ENCODE measurements at places on chromosomes 16 and 17.

DNA sequence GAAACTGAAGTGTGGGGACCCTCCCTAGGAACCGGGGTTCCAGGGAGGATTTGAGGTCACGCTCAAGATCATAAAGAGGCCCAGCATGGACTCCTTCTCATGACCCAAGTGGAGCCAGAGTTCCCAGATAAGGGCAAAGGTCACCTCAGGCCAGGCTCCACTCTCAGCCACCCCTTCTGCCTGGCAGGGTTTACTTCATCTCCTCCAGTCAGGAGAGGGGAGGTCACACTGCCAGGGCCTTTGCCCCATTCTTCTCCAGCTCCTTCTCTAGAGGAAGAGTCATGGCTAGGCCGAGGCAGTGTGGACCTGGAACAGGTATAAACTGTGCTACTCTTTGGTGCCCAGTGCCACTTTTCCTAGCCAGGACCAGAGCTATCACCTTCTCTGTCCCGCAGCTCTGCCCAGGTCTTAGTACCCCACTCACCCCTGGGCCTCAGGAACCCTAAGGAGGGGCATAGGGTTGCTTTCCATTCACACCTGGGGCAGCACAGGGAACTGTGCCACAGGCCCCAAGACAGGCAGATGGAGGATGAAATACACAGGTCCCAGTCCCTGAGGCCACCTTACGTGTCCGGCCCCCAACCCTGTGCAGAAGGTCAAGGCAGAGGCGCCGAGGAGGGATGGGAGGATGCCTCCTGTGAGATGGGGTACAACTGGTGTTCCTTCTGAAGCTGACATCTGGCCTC lies 879 bp upstream of the ACSF2 start:
- no peak for DNase-seq

DNA sequence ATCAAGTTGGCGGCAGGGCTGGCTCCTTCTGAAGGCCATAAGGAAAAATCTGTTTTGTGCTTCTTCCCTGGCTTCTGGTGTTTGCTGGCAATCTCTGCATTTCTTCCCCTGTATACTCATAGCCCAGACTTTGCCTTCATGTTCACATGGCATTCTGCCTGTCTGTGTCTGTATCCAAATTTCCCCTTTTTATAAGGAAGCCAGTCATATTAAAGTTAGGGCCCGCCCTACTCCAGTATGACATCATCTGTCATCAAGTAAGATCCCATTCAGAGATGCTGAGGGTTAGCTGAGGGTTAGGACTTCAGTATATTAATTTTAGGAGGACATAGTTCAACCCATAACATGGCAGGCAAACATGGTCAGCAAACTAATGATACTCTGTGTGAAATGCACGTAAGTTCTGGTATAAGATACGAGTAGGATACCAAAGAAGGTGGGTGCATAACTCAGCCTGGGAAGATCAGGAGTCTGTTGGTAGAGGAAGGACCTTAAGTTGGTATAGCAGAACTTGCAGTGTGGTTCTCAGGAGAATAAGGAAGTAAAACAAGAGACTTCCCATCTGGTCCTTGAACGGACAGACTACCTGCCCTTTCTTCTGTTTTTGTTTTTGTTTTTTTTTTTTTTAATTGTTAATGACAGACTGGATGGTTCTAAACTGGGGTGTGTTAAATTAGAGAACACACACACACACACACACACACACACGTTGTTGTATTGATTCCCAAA lies 13.9 kb downstream of the MAP2K6 start:
- no peak for DNase-seq

DNA sequence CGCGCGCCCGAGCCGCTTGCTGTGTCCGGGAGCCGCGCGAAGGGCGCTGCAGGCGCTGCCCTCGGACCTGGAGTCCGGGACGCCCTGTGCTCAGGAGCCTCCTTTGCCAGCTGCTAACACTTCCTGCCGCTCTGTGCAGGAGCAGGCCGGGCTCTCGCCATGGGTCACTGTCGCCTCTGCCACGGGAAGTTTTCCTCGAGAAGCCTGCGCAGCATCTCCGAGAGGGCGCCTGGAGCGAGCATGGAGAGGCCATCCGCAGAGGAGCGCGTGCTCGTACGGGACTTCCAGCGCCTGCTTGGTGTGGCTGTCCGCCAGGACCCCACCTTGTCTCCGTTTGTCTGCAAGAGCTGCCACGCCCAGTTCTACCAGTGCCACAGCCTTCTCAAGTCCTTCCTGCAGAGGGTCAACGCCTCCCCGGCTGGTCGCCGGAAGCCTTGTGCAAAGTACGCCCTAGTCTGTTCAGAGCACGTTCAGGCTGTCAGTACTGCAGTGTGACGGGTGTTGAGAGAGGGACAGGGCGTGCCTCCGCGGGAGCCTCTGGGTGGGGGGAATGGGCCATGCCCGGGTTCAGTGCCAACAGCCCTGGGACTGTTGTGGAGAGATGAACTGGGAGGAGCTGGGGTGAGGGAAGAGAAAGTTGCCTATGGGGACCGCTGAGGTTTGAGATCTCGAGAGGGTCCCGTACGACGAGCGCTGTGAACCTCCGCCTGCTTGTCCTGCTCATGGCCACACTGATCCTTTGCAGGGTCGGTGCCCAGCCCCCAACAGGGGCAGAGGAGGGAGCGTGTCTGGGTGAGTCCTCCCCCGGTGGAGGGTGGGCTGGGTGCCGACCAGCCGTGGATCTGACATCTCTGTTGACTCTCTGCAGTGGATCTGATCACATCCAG lies 1.3 kb downstream of the ZNF276 start:
- DNase-seq, result no peak

DNA sequence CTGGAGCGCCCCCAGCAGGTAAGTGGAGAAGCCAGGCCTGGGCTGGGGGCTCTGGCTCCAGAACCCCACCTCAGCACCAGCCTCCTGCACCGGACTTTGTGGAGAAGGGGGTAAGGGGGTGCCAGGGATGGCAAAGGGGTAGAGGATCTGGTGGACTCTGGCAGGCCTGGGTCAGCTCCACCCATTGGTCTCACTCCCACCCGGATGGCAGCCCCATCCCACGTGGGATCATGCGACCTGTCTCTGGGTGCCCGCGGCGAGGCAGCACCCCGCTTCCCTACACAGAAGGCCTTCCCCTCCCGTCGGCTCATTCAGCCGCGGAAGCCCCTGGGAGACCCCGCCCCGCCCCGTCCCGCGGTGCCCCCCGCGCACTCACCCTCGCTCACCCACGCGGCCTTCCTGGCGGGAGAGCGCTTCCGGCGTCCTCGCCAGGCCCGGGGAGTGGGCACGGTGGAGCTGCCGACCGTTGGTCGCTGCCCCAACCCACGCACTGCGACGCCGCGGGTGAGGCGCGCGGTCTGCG lies 498 bp upstream of the PLEKHG4 start:
- no peak for DNase-seq

GRCh38 chr17:28950017-28950751 lies 1.1 kb downstream of the PHF12 start:
- no peak for DNase-seq

GRCh38 chr16:82182266-82183003 lies 12.4 kb upstream of the MPHOSPH6 start:
- DNase-seq, result no peak

DNA sequence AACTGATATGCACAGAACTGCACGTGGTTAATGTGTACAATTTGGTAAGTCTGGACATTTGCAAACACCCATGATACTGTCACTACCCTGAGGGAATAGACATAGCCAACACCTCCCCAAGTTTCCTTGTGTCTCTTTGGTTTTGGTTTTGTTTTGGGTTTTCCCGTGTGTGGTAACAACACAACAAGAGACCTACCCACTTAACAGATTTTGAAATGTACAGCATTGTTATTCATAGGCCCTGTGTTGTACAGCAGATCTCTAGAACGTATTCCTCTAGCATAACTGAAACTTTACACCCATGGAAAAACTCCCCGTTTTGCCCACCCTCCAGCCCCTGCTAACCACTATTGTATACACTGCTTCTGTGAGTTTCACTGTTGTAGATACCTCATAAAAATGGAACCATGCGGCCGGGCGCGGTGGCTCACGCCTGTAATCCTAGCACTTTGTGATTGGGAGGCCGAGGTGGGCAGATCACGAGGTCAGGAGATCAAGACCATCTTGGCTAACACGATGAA lies 76.3 kb upstream of the TBC1D3K start:
- no peak for DNase-seq

- DNase-seq, result no peak
Observed at GRCh38 chr17:7702776-7703175, 2.2 kb upstream of the EFNB3 start.

GRCh38 chr17:4728124-4728523 lies 3.1 kb upstream of the MED11 start:
- no peak for DNase-seq

- no peak for DNase-seq
Observed at GRCh38 chr16:84324434-84325262, 30.0 kb downstream of the WFDC1 start.

DNA sequence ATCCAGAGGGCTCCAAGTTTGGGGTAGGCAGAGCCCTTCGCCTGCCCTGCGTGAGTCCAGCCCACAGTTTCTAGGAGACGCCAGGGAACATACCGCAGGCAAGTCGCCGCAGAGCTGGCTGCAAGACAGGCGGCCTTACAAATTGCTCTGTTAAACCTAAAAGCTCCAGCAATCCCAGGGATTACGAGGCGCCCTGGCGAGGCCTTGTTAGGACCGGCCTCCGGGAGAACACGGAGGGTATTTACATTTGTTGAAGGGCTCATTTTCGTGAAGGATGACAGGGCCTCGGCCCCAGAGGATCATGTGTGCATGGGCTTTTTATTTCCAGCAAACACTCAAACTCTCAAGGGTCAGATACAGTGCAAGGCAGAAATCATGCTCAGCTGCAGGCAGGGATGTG lies 77.6 kb upstream of the FOXF1 start:
- DNase-seq, result no peak

DNA sequence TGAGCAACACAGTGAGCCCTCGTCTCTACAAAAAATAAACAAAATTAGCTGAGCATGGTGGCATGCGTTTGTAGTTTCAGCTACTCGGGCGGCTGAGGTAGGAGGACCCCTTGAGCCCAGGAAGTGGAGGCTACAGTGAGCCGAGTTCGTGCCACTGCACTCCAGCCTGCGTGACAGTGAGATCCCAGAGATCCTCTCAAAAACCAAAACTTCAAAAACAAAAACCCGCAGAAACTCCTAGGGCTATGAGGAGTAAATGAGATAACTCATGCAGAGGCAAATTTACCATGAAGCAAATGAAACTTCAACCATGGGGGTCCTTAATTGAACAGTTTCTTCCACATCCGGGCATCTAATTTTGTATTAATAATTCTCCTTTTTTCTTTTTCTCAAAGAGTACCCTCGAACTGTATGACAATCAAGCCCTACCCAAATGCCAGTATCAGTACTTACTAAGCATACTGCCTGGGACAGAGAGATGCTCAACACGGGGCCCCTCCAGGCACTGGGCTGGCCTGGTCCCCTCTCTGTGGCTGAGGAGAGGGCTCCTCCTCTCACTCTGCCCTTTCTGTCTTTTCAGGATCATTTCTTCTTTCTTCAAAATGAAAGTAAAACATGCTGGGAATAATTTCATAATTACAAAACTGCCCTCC lies 789 bp upstream of the PIPOX start:
- no peak for DNase-seq

DNA sequence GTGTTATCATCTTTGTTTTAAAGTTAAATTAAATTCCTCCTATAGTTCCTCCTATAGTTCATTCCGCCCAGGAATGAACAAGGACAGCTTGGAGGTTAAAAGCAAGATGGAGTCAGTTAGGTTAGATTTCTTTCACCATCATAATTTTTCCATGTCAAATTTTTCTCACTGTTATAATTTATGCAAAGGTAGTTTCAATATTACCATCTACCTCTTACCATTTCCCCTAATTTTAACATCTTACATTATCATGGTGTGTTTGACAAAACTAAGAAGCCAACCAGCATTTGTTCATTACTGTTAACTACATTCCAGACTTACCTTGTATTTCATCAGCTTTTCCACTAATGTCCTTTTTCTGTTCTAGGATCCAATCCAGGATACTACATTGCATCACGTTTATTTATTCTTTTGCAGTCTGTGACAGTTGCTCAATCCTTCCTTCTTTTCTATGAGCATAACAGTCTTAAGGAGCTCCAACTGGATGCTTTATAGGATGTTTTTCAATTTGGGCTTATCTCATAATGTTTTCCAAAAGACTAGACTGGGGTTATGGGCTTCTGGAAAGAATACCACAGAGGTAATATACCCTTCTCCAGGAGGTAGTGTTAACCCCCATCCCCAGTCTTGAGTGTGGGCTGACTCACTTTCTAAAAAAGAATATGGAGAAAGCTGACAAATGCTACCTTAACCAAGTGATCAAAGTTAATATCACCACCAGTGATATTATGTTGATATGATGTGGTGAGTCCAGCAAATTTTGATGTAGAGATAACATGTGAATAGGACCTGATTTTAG lies 158.5 kb downstream of the PPM1E start:
- no peak for DNase-seq

- no peak for DNase-seq
Observed at GRCh38 chr16:16007743-16008111, 58.3 kb downstream of the ABCC1 start.

DNA sequence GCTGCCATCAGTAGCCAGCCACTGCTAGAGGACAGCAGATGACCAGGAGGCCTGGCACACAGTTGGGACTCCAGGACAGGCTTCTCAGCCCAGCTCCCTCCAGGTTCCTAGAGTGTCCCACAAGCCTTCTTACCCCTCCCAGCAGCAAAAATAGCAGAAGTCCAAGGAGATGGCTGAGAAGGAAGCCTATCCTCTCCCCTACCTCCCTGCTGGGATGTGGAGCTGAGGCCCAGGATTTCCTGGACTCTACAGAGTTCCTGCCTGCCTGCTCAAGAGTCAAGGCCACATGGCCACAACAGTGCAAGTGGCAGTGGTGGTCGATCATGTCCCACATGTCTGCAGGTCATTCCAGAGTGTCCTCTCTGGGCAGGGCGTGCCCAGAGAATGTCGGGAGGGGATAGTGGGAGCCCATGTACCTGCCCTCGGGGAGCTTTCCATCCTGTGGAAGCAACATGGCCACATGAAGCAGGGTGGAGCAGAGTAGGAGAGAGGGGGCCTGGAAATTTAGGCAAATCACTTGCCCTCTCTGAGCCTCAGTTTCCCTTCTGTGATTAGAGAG lies 7.7 kb upstream of the HROB start:
- no peak for DNase-seq

DNA sequence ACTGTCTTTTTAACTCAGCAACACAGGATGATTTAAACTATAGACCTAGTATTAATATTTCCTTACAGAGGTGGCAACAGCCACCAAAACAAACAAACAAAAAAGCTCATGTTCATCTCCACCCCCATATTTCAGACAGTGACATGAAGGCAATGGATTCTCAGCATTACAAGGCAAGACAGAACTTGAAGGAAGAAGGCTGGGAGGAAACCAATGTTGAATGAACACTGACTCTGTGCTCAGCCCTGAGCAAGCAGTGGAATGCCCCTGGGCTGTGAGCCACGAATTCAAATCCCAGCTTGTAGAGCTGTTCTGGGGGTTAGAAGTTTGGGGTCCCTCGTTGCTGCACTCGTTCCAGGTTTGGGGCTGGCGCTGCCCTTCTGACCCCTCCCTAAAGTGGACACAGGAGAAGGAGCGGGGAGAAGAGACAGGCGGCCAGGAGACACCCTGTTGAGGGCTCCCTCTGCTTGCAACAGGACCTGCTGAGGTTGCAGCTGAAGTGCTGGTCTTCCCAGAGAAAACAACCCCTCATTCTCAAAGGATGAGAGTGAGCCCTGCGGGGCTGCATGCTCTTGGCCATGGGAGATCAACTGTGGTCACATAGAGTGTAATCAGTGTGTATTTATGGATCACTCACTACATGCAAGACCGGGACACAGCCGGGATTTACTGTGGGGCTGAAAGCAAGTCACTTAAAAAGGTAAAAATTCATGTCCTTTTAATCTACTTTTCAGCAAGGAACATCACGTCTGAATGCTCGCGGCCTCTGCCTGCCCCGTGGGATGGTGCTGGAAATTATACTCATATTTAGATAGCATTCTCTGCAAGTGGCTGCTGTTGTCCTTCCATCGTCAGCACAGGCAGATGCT lies 34.3 kb downstream of the MYH3 start:
- DNase-seq, result no peak

Data from dorsolateral prefrontal cortex (tissue), 122 donors.